ENCODE measurements at places on chromosomes 4 and X.

- no peak for DNase-seq
These were observed 44.3 kb upstream of the FAM9A start for GRCh38 chrX:8845469-8845868.

DNA sequence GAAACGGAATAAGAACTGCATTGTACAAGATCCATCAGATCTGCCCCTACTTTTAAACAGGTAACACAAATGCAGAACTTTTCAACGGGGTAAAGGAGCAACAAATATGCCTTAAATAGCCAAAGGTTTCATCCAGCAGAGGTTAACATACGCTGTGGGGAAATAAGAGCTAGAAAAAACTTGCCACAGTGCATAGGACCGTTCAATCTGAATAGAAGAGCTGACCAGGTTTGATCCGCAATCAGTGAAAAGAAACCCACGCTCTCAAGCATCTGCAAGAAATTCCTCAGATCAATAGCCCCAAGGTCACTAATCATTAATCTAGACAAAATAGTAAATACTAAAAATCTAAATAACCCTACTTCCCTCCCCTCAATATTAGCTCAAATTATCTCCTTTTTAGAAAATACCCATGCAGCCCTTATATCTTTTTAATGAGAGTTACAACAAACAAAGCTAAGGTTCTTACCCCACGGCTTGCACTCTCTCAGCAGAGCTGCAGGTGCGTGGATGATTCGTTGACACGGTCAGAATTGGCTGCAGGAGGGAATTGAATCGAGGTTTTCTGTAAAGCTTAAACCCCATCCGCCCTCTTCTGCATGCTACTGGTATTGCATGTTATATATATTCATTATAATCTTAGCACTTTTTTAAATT is at the start of gene TLR10:
Gene TLR10 (minus strand): TSS at position 539 of the 657 bp plus-strand sequence. CDS start 7,400 bp downstream, outside the sequence.
- DNase-seq, result peak; percentile 62

DNA sequence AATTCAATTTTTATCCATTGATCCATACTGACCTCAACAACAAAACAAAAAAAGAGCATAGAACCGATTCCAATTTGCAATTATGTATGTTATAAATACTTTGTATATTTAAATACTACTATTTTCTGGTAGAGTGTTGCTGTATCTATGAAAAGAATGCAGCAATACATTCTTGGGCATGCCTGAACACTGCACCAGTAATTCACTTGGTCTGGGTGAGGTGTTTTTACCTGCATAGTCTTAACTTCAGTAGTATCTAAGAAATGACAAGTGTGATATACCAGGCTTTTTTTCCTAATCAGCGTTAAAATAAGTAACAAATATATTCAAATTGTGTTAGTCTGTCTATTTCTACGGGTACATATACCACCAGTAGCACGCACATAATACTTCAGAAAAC is 120.2 kb downstream of the KLHL13 start:
- no peak for DNase-seq

- no peak for DNase-seq
These were observed 4.4 kb upstream of the CPZ start for GRCh38 chr4:8588196-8588470.

DNA sequence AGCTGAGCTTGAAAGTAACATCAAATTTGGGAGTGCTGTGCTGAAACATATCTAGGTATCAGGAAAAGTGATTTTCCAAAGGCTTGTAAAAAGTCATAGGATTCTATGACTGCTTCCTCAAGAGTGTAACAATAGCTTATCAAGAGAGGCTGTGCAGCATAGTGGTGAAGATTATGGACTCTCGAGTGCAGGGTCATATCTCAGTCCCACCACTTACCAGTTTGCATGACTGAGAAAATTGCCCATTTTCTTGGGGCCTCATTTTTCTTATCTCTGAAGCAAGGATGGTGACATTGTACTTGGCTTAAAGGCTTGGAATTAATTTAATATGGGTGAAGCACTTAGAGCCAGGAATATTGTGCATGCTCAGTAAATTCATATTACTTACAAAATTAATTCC is 57.2 kb downstream of the AFF1 start:
- no peak for DNase-seq

DNA sequence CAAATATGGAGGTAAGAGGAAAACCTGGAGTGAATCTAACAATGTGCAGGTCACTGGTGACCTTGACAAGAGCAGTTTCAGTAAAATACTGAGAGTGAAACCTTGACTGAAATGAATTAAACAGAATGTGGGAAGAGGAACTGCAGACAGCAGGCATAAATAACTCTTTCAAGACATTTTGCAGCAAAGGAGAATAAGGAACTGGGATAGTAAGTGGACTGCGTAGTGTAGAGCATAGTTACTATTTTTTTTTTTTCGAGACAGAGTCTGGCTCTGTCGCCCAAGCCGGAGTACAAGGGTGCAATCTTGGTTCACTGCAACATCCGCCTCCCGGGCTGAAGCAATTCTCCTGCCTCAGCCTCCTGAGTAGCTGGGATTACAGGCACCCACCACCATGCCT is 24.0 kb downstream of the RBMX start:
- no peak for DNase-seq

GRCh38 chr4:189129044-189129694 is 811.5 kb upstream of the FRG1 start:
- DNase-seq, result no peak

- DNase-seq, result no peak
These were observed 18.0 kb upstream of the TSR2 start for GRCh38 chrX:54422168-54422567.

DNA sequence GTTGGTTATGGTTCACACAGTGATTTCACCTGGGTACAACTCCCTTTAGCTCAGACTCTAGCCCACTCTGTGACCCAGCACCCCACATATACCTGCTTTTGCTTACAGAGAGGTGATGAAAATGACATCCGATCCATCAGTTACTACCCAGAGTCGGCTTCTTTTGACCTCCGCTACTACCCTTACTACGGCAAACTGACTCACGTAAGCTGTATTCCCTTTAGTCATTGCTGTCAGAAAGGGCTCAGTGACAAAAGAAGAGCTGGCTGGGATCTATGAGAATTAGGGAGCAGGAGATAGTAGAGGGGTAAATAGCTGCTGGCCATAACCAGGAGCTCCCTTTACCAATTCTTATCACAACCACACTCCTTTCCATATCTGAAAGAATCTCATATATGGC is 16.7 kb downstream of the ATP1B4 start:
- DNase-seq, result no peak

GRCh38 chr4:54063737-54064316 is 578 bp downstream of the CHIC2 start:
- DNase-seq, result no peak

DNA sequence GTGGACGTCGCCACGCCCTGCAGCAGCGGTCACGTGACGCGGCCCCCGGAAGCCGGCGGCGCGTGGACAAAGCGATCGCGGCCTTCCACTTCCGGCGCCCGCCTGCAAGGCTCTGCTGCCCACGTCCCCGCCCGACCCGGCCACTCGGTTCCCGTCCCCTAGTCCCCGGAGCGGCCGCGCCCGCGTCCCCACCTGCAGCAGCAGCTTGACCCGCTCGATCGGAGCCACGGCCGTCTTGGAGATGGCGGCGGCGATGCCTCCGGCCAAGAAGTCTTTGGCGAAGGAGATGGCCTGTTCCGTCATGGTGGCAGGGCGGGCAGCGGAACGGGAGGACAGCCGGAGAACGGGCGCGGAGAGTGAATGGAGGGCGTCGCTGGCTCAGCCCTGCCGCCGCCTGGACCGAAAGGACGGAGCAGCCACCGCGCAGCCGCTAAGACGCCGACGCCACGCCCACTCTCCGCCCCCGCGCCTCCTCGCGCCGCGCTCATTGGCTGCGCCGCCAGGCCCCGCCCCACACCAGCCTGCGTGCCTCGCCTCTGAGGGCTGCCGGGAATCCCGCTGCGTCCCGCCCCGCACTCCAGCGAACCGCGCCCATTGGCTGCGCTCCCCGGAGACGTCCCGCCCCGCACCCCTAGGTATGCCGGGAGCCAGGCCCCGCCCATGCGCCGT is at the start of gene SLC25A6:
Gene SLC25A6 (minus strand): TSS at position 407 of the 669 bp plus-strand sequence. CDS start 104 bp downstream, at position 303.
- no peak for DNase-seq

DNA sequence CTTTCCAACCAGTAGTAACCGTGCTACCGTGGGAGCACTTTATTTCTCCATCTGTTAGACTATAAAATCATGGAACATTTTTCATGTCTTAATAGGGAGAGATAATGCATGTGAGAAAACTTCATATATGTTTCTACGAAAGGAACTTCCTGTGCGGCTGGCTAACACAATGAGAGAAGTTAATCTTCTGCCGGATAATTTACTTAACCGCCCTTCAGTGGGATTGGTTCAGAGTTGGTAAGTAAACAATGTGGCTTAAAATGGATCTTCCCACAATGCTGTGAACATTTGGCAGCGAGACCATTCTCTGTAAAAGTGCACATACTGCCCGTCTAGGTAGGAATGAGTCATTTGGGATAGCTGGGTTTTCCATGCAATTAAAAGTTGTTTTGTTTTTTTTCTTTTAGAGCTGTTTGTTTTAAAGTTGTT is 29.6 kb downstream of the PDK3 start:
- no peak for DNase-seq

- peak; percentile 74 for DNase-seq
These were observed 21.7 kb upstream of the CXCL8 start for GRCh38 chr4:73718375-73719373.

DNA sequence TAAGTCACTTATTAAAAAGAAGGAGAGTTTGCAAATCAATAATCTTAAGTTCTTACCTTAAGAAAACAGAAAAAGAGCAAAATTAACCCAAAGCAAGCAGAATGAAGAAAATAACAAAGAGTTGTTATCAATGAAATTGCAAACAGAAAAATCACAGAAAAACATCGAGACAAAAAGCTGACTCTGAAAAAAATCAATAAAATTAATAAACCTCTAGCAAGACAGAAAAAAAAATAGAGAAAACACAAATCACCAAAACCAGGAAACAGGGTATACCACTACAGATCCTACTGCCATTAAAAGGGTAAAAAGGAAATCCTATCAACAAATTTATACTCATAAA is 17.3 kb upstream of the RBM41 start:
- DNase-seq, result no peak

- DNase-seq, result no peak
These were observed 46.0 kb downstream of the REPS2 start for GRCh38 chrX:16992445-16992844.

DNA sequence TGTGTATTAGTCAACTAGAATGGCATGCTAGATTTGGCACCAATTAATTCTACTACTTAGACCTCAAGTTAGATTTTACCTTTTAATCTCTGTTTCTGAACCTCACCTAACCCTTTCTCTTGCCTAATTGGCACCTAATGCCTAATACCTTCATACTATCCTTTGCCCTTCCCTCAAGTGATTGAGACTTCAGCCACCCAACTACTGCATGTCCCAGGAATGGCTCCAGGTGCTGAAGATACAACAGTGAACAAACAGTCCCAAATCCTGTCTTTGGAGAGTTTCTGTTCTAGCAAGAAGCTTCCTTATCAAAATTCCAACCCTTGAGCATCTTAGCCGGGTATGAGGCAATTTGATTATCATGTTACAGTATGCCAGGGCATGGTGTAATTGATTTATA is 139.9 kb downstream of the CPE start:
- DNase-seq, result no peak

DNA sequence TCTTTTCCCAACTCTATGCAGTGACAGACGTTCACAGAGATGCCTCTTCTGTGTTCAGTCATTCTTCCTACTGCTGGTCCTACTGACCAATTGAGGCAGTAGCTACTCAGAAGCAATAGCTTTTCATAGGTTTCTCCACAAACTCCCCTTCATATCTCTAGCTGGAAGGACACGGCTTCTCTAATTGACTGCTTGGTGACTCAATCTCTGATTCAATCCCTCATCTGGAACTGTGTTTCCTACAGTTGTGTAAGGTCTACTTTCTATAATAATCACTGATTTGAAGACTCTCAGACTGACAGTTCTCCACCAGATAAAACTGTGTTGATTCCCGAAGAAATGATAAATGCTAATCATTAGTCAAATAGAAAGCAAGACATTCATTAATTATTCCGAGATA is 111.5 kb downstream of the DTHD1 start:
- no peak for DNase-seq

DNA sequence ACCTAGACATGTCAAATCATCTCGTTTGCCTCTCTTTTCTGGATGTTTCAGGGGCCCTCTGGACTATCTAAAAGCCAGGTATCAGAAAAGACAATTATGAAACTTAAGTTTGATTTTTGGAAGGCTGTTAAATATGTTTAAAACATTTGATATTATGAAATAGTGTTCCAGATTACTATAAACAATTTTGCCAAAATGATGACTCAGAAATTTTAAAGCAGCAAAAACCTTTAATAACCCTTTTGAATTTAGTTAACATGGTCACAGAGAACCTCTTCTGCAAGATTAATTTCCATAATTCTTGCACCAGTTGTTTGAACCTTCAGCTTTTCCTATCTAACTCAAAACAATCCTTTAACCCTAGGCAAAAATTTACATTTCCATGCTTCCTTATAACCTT is 18.8 kb upstream of the FAM47E start:
- DNase-seq, result no peak

- no peak for DNase-seq
These were observed 198.8 kb downstream of the CBR4 start for GRCh38 chr4:168811207-168811606.

DNA sequence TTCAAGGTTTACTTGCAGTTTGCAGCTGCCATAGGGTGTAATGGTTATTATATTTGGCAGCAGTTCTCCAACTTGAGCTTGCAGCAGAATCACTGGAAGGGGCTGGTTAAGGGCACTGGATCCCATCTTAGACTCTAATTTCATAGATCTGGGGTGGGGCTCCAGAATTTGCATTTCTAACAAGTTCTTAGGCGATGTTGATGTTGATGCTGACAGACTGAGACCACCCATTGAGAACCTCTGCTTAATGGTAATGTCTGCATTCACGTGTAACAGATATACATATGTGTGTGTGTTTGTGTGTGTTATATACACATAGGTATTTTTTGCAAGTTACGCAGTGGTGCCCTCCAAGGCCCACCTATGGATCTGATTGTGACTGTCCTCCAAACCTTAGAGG is 13.8 kb downstream of the TENM3 start:
- no peak for DNase-seq

DNA sequence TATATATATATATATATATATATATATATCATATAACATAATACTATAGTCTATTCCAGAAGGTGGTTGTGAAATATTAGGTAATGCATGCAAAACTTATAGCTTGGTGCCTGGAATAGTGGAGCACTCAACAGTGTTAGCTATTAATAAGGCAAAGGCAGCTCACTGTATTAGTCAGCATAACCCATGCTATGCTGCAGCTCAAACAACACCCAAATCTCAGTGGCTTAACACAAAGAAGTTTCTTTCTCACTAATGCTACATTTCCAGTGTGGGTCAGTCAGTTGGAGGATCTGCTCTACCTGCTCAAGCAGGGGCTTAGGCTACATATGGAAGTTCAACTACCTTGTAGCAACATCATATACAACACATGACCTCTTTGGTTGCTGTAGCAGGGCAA is 5.2 kb upstream of the RPGR start:
- DNase-seq, result no peak

GRCh38 chr4:172232966-172233365 is 419.8 kb downstream of the GALNTL6 start:
- no peak for DNase-seq
